Effector memory CD8-positive, alpha-beta T cell (primary cell): ENCODE measurements at places on chromosomes 6 and 20.

DNA sequence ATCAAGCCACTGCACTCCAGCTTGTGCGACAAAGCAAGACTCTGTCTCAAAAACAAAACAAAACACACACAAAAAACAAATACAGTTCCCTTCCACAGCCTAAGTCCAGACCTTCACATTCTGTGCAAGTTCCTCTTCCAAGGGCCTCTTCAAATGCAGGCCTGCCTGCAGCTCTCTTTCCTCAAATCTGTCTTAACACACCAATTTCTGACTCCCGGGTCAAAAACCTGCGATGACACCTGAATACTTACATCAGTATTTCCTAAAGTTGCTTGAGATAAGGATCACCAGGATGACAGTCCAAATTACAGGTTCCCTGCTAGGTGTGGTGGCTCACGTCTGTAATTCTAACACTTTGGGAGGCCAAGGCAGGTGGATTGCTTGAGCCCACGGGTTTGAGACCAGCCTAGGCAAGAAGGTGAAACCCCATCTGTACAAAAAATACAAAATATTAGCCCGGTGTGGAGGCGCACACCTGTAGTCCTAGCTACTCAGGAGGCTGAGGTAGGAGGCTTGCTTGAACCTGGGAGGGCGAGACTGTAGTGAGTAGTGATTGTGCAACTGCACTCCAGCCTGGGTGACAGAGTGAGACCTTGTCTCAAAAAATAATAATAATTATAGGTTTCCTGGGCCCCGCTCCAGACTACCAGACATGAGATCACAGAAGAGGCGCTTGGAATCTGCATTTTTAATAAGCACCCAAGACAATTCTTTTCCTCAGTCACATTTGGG lies 8.8 kb upstream of the PARD6B start:
- no peak for DNase-seq

GRCh38 chr6:133016631-133017030 lies 202.3 kb downstream of the RPS12 start:
- no peak for DNase-seq

DNA sequence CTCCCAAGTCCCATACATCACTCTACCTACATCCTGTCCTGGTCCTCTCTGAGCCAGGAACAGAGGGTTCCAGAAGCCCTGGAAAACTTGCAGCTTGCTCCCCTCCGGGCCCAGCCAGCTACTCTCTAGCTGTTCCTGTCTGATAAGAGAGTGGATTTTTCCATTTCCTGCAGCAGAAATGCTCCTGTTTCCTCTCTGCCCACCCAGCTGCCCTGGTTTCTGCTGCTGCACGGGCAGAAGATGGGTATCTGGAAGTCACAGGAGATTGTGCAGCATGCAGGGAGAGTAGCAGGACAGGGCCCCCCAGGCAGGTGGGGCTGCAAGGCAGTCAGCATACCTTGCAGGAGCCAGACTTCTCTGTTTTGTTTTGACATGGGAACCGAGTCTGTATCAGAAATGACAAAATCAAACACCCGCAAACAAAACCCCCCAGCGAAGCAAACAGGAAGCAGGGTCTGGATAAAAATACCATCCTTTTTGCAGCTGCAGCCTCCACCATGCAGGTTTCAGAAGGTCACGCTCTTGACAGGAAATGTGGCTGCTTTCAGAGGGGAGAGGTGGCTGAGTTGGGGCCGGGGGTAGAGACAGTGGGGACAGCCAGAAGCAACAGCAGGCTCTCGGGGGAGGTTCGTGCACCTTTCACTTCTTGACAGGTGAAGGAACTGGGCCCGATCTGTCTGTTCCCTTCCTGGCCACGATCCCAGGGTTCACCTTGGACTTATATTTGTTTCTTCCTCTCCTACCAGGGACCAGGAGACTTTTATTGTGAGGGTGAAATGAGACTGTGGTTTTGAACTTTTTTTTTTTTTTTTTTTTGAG lies 50.8 kb upstream of the FAM83D start:
- DNase-seq: peak; percentile 82

- no peak for DNase-seq
Measured at GRCh38 chr6:161667957-161668356, 394.1 kb upstream of the AGPAT4 start.

GRCh38 chr6:41689171-41690008 lies 46.0 kb downstream of the TFEB start:
- no peak for DNase-seq

DNA sequence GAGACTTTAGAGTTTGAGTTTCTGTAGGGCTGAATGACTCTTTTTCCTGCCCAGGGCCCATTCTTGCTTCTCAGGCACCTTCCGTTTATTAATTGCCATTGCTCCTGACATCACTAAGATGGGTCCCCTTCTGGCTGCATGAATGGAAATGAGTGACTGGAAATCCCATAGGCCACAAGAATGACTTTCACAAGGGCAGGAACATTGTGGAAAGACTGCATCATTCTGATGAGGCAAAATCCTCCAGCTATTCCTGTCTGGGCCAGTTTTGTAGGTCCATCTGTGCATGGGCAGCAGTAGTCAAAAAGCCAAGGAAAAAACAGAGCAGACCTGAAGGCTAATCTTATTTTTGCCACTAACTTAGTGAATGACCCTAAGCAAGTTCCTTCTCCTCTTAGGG lies 19.3 kb downstream of the TMEM74B start:
- no peak for DNase-seq

- no peak for DNase-seq
Measured at GRCh38 chr20:61881416-61881815, 184.3 kb downstream of the TAF4 start.

DNA sequence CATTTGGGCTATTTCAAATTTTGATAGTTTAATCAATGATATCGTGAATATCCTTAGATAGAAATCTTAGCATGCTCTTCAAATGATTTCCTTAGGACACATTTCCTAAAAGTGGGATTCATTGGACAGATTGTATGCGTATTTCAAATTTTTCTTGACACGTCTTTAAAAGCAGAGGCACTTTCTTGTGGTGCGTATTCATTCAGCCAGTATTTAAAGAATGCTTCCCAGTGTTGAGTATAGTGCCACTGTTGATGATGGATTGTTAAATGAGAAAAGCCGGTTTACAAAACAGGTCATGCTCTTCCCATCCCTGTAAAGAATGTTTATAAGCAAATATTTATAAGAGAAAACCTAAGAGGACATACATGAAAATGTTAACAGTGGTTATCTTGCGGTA lies 15.1 kb upstream of the NOL7 start:
- DNase-seq: no peak
